ENCODE measurements at places on chromosomes 5 and 9.

DNA sequence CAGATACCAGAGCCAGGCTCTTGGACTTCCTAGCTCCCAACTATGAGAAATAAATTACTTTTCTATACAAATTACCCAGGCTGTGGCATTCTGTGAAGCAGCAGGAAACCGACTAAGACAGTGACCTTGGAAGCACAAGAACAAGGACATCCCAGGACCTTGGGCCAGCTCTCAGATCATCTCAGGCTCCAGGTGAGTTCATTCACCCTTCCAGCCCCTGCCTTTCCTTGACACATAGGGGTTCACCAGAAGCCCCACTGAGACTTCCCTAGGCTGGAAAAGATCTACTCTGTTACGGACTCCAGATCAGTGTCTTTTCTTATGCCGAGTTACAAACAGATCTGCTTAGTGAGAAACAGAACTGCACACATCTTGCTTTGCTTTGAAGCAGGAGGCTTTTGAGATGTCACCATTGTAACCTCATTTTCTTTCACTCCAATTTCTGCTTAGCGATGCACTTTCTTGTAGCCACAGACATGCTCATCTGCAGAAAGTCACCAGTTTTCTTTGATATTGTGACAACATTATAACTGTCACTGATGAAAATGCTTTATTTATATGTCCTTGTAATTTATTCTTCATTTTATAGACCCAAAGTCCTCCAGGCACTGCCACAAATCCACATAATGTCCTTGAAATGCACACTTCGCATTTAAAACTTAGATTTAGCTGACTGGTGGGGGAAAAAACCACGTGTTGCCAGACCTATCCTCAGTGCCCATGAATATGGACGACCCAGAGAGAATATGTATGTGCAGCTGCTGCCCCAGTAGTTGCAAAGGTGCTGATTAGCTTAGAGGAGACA is 8.1 kb downstream of the CD180 start:
- DNase-seq, result no peak

DNA sequence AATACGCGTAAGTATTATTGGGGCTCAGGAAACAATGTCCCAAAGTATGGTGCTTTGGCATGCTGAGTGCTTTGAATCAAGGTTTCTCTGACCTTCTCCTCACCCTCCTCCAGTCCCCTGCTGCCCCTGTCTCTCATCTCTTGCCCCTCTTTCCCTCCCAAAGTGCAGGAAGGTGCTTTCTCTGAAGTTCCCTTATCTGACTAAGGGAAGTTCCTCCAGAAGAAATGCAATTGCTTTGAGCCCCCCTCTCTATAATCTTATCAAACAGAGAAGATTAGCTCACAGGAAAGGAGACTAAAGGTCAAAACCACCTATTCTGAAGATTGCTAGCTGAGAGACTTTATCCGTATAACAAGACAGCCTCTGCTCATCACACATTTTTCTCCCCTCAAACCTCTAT is 288.1 kb downstream of the ARL15 start:
- no peak for DNase-seq

- DNase-seq, result no peak
These were observed 45.1 kb upstream of the ASTN2 start for GRCh38 chr9:117459913-117460312.

DNA sequence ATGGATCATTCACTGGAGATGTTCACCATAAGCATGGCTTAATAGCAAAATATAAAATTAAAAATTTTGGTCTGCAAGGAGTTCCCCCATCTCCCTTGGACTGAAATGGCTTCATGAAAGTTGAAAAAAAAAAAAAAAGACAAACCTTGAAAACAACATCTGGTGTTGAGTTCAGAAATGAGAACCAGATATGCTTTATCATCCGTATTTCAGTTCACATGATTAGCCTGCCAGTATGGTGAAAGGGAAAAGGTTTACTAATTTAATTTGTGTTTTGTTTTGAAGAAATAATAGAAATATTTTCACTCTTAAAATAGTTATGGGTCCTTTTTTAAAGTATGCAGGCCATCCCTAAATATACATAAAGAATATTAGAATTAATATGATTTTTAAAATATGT is 67.8 kb downstream of the TMEM167A start:
- DNase-seq, result no peak

DNA sequence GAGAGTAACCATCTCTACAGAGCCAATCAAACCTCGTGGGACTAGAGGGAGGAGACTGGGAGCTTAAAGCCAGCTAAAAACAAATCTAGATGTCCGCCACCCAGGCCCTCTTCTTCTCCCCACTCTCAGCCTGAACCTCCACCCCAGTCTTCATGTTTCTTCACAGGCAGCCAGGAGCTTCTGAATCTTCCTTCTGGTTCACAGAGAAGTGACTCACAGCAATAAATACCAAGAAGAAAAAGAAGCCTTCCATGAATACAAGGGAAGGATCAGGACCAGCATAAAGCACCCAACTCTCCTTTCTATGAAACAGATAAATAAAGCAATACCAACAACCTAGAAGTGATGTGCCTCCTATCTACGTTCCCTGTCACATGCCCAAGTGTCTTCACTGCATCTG is 103.3 kb upstream of the SLIT3 start:
- no peak for DNase-seq

- no peak for DNase-seq
These were observed 32.0 kb upstream of the HSD17B3 start for GRCh38 chr9:96333958-96334357.

GRCh38 chr5:88487066-88487465 is 218.4 kb upstream of the TMEM161B start:
- DNase-seq, result no peak

DNA sequence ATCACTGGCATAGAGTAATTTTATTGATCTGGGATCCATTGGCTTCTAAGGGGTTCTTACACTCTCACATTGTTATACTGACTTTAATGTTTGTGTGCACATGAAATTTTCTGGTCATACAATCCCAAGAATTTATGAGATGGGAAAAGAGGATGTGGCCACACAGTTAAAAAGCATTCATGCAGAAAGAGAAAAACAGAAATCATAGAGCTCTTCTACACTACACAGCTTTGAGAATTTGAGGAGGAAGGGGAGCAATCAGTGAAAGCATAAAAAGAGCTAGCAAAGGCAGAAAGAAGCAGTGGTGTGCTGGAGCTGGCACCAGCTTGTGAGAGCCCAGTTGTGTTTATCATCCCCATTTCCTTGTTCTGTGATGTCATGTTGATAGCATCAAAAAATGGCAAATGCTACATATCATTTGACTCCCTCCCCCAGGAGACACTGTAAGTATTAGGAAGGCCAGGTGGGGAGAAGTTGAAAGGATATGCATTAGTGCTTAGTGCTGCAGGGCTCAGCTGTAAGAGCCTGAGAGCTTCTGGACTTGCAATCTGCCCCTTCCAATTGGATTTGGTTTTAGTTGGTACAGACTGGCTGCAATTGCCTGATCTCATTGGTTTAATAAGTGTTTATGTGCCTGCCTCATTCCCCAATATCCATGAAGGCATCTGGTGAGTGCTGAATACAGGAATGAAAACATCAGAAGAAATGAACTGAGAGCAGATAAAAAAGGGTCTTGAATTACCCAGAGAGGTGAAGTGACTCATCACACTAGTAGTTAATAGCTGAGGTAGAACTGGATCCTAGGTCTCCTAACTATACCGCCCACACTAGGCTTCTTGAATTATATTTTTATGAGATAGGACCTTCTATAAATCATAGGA is 30.9 kb downstream of the RHOBTB3 start:
- peak; percentile 54 for DNase-seq

DNA sequence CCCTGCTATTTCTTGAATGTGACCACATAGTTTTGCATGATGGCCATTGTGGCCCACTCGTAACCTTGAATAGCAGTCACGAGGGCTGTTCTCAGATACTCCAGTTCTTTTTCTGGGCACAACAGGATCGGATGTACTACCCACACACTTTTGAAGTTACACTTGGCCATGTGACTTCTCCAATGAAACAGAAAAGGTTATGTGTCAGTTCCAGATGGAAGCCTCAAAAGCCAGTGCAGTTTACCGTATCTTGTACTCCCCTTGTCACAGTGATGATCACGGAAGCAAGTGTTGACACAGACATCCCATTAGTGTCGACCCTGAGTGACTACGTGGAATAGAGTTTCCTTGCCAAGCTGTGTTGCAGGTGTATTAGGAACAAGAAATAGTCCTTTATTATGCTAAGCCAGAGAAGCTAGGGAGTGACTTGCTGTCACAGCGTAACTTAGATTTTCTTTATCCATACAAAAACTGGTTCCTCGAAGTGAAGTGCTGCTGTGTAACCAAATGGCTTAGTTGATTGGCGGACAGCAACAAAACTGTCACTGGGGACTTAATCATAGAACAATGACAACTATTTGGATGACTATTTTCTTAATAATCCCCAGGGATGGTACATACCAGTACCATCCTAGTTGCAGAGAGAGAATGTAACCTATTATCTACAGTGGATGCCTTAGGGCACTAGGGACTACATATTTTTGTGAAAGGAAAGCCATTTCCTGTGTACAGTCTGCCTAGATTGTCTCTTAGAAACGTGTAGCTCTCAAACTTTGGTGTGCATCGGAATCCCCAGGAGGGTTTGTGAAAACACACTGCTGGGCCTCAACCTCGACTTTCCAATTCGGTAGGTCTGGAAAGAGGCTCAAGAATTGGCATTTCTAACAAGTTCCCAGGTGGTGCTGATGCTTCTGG is 90.1 kb upstream of the DMRT1 start:
- no peak for DNase-seq

- no peak for DNase-seq
These were observed 41.7 kb downstream of the ZNF608 start for GRCh38 chr5:124704594-124705284.

DNA sequence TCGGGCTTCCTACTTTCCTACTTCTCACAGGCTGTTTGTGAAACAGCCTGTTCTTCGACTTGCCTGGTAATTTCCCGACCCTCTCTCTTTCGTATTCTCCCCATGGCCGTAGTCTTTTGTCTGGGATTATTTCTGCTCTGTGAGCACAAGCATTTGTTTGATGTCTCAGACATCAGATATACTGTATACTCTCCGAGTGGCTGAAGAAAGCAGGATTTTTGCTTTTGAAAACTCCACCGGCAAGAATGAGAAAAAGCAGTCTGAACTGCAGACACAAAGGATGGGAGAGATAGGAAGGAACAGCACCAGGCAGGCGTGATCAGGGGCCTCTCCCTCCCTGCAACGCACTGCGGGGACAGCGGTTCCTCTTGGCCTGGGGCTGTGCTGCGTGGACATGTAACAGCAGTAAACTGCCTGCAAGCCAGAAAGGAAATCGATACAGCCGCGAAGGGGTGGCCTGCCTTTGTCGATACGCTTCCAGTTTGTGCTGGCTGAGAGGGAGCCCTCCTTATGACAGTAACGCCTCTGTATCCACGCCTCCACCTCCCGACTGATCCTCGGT is 313.9 kb upstream of the TLE4 start:
- no peak for DNase-seq

GRCh38 chr9:89720696-89721175 is 115.9 kb downstream of the GADD45G start:
- DNase-seq, result no peak

DNA sequence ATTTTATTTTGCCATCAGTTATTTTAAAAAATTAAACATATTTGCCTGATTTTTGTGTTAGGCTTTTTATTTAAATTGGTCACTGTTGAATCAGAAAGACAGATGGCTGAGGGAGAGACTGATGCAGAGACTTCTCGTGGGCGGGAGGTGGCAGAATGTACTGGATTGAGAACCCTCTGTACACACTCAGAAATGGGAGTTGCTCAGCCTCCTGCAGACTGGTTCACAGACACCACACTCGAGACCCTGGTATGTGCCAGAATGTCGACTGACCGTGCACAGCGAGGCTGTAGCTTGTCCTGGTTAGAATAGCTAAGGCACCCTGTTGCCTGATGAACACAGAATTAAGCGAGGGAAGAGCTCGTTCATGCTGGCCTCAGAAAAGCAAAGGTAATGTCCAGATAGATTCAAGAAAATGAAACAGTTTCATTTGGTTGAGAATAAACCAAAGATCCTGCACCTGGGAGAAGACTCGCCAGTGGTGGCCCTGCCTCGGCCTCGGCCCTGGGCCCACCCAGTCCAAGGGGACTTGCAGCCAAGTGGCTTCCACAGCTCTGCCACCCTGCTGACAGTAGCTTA is 71.3 kb upstream of the OTULINL start:
- DNase-seq, result no peak

DNA sequence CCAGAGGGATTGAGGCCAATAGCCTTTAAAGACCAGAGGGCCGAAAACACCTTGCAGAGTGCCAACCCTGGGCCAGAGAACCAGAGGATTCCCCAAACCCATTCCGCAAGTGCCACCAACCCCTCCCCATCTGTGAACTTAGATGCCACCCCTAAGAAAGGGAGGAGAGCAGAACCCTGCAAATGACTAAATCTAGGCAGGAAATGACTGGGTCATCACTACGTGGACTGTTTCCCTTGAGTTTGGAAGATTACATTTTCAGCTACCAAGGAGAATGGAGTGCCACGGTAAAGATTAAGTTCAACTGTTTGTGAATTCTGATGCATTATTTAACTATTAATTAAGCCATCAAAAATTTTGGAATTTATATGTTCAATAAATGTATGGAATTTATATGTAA is 142.8 kb downstream of the ENC1 start:
- DNase-seq, result no peak

GRCh38 chr9:91043056-91043810 is 241.6 kb downstream of the SYK start:
- DNase-seq, result no peak

DNA sequence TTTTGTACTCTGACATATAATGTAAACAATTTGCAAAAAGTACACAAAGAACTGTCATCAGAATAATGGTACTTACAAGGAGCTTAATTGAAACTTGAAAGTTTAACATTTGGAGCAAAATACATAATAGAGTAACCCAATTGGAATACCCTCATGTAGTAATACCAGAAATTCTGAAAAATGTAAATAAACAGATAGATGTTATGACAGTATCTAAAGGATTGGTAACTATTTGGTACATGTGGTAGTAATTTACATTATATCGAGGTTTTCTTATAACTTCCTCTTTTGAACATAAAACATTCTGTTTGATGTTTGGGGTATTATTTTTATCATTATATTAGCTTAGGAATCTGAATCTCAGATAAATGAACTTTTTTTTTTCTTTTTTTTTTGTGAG is 211.7 kb upstream of the ELL2 start:
- no peak for DNase-seq

- no peak for DNase-seq
These were observed 143.0 kb downstream of the RXRA start for GRCh38 chr9:134469041-134469875.

DNA sequence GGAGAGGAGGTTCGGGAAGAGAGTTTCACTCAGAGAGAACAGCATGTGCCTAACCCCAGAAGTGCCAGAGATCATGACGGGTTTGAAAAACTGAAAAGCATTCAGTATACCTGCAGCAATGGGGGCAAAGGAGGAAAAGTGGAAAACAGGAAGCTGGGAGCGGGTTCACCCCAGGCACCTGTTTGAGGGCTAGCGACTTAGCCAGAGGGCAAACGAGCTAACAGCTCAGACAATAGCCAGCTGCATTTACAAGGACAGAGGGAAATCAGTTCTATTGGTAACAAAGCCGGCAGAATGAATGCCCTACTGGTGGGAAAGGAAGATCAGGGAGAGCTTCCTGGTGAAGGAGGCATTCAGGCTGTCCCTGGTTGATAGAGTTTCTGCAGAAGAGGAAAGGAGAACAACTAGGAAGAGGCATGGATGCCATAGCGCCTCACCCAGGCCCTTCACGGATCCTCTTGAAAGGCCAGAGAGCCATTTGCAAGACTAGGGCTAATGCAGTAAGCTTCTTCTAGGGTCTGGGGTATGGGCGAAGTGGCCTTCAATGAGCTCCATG is 141.7 kb upstream of the ADRA1B start:
- no peak for DNase-seq

Measured in HFF-Myc (cell line).